Breast epithelium (tissue), 4 donors: ENCODE measurements at places on chromosomes 4 and X. TPM values are rescaled to one million over a fixed set of nuclear protein-coding genes. Genes with fewer than 3 reads are reported as not detected.

The NRK gene
- 0.16 TPM for total RNA-seq

DNA sequence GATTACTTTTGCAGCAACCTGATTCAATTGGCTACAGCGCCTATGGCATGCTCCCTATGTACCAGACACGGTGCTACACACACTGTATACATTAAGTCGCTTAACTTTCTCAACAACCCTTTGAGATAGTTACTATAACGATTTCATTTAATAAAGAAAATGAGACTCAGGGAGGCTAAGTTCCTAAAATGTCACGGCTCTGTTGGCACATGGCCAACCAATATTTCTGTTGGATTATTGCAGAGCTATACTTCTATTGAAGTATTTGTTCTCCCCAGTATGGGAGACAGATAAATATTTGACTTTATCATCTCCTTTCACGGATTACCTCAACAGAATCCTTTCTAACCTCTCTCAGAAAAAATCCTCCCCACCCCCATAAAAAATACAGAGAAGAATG, 25.3 kb downstream of the CLNK start:
- H3K36me3 ChIP-seq: no peaks in the 10 kb centered on the region
- peaks cover 5% of the 10 kb centered on the region for H3K4me1 ChIP-seq
- no peaks in the 10 kb centered on the region for H3K27me3 ChIP-seq
- no peak overlapping the region for H3K4me3 ChIP-seq
- no peak for DNase-seq

GRCh38 chr4:15976456-15977447, 13.8 kb upstream of the FGFBP2 start:
- H3K4me3 ChIP-seq: no peak overlapping the region
- H3K27me3 ChIP-seq: no peaks in the 10 kb centered on the region
- H3K4me1 ChIP-seq: no peaks in the 10 kb centered on the region
- DNase-seq: no peak

The FAM149A gene
- 7.9 TPM for total RNA-seq

DNA sequence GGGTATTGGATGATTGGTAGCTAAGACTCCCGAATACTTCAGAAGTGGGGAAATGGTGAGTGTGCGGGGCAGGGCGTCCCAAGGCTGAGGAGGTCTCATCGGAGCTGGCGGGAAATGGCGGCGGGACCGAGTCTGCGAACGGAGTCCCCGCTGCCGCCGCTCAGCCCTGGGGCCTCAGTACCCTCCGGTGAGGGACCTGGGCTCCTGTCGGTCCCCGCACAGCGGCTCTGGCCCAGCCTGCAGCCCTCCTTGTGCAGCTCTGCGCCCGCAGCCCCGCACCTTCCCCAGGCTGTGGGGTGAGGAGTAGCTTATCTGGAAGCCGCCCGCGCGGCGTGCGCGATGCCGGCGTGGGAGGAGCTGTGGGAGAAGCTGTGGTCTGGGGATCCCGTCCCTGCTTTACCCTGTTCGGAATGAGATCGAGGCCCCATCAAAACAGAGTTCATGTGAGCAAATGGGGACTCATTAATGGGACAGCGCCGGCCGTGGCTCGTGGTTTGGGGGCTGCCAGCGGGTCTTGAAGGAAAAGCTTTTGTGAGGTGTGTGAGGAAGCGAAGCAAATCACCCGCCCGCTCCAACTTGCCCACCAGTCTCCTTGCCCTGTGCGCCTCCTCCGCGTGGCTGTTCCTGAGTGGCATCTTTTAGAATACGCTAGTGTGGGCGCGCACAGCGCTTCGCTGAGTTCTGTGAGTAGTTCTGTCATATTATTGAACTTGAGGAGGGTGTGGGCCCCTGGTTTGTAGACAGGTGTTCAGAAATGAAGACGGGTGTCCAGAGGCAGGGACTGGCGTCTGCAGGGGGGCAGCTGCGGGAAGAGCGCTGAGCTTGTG, 531 bp downstream of the ZNF141 start:
- peak overlapping the region; percentile 95 for H3K4me3 ChIP-seq
- H3K4me1 ChIP-seq: peaks cover 8% of the 10 kb centered on the region
- no peaks in the 10 kb centered on the region for H3K36me3 ChIP-seq
- no peaks in the 10 kb centered on the region for H3K27me3 ChIP-seq

The ATP2B3 gene
- not detected for total RNA-seq

The SPON2 gene
- total RNA-seq: 59.4 TPM

The SNX12 gene
- total RNA-seq: 31.4 TPM

GRCh38 chr4:74441744-74442143, 3.2 kb upstream of the AREG start:
- no peaks in the 10 kb centered on the region for H3K4me1 ChIP-seq
- H3K4me3 ChIP-seq: no peak overlapping the region
- DNase-seq: no peak
- no peak overlapping the region for H3K27ac ChIP-seq
- no peaks in the 10 kb centered on the region for H3K36me3 ChIP-seq
